ENCODE measurements at places on chromosomes 3 and 15.

GRCh38 chr3:124097362-124098131 lies 105.6 kb upstream of the ROPN1 start:
- DNase-seq = peak; percentile 62

DNA sequence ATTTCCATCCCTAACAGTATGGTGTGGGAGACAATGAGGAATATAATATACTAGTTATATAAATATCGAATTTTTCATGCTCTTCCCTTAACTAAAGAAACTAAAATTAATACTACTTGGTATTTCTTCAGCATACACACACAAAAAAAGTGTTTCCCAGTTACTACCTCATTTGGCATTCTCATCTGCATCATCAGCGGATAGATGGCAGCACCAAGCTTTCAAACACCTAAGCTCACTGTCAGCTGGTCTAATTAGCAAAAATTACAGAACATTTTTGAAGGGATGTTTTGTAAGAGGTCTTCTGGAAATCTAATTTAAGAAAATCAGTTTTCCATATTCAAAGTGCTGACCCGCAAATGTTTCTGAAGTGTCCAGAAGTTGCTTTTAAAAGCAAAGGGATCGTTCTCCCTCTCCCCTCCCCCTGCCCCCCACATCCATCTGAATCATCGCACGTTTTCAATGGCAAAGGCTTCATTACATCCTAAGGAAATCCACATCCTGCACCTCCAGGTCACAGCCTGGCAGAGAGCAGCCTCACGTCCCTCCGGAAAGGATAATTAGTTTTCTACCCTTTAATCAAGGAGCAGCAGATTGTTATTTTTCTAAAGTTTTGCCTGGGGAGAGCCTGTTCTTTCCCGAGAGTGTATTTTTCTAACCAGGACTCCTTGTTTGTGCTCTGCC lies 86.1 kb upstream of the SPATA12 start:
- no peak for DNase-seq

- no peak for DNase-seq
These were observed 161.9 kb upstream of the CADPS start for GRCh38 chr3:63037116-63037515.

DNA sequence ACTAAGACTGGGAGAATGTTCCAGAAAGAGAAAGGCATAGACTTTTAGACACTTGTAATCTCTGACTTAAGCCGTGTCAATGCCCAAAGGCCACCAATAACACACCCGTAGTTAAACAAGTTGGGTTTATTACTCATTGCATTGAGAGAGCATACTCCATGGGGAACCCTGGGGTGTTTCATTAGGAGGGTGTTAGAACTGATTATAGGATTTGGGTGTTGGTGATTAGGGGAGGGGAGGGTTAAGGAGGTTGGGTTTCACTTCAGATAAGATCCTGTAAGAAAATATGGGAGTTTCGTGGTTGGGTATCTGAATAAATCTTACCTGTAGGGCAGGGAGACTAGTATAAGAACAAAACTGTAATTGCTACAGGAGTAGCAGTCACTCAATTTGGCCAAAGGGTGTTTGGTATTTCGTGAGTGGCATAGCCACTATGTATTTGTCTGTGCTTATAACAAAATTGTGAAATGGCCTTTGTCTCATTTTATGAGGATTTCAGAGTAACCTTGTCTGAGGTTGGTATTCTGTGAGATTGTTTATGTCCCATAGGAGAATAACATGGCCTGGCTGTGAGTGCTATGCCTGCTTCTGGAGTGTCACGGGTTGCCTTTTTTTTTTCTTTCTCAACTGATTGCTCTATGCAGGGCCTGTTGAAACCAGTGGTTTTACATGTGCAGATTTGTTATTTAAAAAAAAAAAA lies 2.9 kb downstream of the HACD3 start:
- no peak for DNase-seq

- DNase-seq = no peak
These were observed 108.9 kb downstream of the FNDC3B start for GRCh38 chr3:172148241-172148640.

GRCh38 chr15:77851086-77851485 lies 218.4 kb upstream of the LINGO1 start:
- DNase-seq = no peak

DNA sequence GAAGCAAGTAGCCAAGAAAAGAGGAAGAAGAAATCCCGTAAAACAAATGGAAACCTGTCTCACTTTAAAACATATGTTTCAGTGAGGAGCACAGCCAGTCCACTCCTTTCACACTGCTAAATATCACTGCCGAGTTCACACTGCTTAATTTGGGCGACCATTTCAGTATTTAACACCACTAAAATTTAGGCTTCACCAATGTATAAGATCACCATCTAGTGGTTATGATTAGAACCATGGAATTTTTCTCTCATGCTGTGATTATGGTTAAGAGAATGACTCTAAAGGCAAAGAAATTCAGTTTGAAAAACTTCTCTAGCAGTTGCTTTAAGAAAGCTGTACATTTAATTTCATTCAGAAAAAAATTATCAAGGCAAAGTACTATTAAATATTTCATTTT lies 16.6 kb downstream of the SLC4A7 start:
- peak; percentile 29 for DNase-seq

DNA sequence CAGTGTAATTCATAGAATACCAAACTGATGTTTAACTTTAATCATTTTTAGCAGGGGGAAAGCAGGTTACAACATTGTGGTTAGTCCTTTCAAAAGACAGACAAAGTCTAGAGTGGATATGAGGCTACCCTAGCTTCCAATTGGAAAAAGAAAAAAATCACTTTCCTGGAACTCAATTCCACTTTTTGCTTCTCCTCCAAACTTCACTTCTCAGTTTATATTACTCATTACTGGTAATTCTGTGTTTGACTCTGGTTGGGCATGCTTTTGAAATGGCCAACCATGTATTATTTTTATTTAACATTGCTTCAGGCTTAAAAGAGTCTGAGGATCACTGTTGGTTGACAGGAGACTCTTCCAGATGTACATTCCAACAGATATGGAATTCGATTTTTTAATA lies 84.8 kb downstream of the RAP2B start:
- DNase-seq = no peak

DNA sequence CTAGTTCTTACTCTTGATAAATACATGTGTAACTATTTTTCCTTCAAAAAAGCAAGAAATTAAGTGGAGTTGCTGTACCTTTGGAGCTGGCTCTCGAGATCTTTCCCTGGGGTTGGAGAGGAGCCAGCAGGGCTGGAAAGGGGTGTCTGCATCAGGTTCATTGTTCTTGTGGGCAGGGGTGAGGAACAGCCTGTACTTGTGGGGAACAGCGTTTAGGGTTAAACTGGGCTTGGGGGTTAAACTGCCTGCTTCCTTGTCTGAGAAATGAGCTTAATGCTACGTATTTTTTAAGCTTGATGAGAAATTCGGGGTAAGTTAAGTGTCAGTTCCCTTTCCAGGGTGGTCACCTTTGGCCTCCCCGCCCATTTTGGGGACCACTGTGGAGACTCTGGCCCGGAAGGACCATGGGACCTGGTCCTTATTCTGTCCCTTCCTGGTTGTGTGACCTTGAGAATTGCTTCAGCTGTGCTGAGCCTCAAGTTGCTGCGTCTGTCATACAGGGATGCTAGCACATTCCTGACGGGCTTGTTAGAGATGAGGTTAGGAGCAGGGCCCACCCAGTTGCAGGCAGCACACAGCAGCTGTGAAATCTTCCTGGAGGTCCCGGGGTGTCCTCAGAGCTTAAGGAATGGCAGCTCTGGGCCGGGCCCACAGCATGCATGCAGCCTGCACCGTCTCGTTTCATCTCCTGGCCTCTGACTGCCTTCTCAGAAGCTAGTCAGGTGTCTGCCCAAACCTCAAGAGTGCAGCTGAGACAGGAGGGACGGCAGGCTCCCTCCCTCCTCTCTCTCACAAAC lies 11.6 kb downstream of the H1-8 start:
- no peak for DNase-seq

DNA sequence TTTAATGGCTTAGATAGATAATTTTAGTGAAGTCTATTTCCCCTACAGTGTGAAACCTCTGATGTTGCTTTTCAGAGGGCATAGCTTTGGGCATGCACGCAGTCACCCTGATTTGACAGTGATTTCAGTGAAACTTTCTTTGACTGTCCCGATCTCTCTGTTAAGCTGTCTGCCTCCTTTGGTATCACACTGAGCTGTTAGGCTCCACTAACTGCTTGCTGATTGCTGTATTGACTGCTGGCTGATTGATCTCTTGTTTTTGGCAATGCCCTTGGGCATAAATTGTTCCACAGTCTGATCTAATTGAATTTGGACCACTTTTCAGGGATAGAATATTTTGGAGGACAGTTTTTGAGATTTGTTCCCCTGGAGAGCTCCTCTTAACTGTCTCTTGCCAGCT lies 68.5 kb upstream of the CCDC54 start:
- DNase-seq = no peak

- no peak for DNase-seq
These were observed 53.8 kb downstream of the WDR76 start for GRCh38 chr15:43880406-43881194.

GRCh38 chr3:100412912-100413590 lies 11.7 kb downstream of the LNP1 start:
- DNase-seq = no peak

- DNase-seq = no peak
These were observed 331.5 kb upstream of the MCTP2 start for GRCh38 chr15:93899817-93900216.

DNA sequence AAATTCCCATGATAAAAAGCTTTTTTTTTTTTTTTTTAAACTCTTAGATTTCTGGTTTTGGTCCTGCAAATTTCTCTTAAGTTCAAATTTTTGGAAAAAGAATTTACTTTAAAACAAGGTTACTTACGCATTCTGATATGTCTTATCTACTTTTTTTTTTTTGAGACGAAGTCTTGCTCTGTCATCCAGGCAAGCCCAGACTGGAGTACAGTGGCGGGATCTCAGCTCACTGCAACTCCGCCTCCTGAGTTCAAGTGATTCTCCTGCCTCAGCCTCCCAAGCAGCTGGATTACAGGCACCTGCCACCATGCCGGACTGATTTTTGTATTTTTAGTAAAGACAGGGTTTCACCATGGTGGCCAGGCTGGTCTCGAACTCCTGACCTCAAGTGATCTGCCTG lies 83.2 kb downstream of the RASA2 start:
- DNase-seq = no peak

DNA sequence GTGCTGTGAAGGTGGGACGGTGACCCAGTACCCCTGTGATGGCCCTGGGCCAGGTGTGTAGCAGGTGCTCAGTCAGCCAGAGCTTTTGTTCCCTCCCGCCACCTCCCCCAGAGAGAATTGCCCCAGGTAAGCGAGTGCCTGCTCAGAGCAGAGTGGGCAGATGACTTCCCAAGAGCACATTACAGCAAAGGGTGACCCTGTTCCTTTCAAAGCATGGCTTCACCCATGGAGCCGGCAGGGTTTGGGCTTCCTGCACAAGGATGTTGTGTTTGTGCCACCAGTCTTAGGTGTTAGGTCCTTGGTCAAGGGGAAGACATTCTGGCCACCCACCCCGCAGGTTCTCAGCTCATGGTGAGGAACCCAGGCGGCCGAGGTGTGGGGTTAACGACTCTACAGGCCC lies 30.7 kb downstream of the SLC6A6 start:
- no peak for DNase-seq

GRCh38 chr3:59056706-59057105 lies 6.9 kb upstream of the CFAP20DC start:
- no peak for DNase-seq

DNA sequence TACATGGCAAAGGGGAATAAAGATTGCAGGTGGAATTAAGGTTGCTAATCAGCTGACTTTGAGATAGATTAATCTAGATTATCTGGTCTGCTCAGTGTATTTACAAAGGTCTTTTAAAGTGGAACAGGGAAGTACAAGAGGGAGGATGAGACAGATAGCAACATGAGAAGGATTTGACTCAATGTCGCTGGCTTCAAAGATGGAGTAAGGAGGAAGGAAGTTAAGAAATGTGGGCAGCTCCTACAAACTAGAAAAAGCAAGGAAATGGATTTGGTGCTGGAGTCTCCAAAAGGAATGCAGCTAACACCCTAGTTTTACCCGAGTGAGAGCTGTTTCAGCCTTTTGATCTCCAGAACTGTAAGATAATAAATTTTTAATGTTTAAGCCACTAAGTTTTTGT lies 180.7 kb upstream of the TTC14 start:
- no peak for DNase-seq

- no peak for DNase-seq
These were observed 1.6 kb downstream of the FRMD4B start for GRCh38 chr3:69384326-69384725.

DNA sequence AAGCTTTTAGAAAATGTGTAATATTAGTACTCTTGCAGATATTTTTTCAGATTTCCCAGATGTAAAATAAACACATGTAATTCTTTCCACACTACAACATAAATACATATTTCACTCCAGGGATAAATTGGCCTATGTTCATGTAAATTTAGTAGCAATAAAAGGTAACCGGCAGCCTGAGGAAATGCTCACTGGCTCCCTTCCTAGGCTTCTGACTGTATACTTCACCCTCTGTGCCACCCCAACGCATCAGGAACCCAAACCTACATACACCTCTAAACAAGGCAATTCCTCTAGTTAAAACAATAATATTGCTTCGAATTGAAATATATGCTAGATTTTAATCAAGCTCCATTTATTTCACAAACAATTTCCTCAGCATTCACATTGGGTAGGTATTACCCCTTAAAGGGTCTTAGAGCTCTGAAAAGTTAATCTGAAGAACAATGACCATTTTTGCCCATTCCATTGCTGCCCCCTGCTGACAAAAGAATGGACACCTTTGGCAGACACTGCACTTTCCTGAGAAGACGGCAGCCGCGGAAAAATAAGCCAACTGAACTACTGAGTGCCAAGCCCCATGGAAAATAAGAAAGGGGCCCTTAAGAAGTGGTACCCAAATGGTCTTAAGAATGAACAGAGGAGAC lies 212.5 kb downstream of the OSBPL10 start:
- peak; percentile 8 for DNase-seq

- DNase-seq = no peak
These were observed 3.2 kb downstream of the XYLB start for GRCh38 chr3:38349684-38350359.

- DNase-seq = no peak
These were observed 66.9 kb upstream of the PROK2 start for GRCh38 chr3:71851878-71852277.

DNA sequence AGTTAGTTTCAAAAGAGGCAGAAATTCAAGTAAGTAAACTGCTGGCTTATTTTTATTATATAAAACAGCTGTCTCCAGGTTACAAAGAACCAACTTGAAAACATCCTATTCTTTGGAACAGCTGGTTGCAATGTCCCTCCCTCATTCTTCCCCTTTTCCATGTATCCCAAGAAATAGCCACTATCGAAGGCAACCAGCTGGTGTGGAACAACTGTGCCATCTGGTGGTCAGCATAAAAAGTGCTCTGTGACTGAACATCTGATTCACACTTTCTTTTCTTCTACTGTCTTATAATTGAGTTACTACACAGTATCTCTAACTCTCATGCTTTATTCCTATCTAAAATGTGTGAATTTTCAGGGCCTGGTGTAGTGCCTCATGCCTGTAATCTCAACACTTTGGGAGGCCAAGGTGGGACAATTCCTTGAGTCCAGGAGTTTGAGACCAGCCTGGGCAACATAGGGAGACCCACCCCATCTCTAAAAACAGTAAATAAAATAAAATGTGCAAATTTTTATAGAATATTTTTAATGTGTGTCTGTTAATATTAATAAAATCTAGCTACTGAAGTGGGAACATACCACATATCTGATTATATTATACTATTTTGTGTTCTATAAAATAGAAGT lies 9.6 kb downstream of the OSBPL11 start:
- peak; percentile 73 for DNase-seq

All from NCI-H2081 (cell line).